ENCODE measurements at places on chromosomes 6 and 20.

- no peak for DNase-seq
Observed at GRCh38 chr20:32456869-32457478, 98.8 kb downstream of the ASXL1 start.

DNA sequence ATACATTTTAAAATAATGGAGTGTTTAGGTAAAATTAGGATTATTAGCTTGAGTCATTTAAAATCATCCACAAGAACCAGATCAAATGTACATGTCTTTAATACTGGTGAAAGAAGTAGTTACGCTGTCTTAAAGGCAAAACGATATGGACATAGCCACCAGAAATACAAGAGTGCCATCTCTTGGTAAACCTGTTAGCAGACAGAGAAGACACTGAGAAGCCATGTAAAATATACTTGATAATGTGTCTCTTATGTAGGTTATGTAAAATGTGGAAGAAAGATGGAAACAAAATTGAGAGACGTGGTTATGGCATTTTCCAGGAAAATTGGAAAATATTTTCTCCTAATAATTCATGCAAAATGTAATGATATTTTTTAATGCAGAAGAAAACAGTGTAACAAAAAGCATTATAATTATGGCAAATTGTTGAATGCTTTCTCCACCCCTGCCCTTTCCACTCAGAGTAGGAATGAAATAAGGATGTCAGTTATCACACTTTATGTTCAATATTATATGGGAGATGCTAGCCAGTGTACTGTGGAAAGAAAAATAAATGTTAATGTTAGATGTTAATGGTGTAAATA lies 12.2 kb upstream of the SLC17A2 start:
- peak; percentile 2 for DNase-seq

DNA sequence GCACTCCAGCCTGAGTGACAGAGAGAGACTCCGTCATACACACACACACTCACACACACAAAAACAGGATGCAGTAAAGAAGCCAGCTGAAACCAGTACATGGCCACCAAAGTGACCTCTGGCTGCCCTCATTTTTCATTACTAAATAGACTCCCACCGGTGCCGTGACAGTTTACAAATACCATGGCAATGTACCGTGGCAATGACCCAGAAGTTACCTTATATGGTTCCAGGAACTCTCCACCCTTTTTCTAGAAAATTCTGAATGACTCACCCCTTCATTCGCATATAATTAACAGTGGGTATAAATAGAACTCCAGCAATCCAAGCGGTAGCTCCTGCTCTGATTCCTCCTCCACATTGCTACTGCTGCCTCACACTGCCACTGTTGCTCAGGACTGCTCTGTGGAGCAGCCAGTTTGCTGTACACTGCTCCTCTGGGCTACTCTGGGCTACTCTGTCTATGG lies 57.7 kb downstream of the SNX5 start:
- no peak for DNase-seq

- DNase-seq, result no peak
Observed at GRCh38 chr6:90508753-90509152, 78.1 kb downstream of the MAP3K7 start.

Measured in NCI-H1436 (cell line).